Mesenchymal stem cell (in vitro differentiated cells and primary cell): ENCODE measurements at places on chromosomes 7 and 10.

GRCh38 chr7:110595694-110596093 lies 495.2 kb upstream of the LRRN3 start:
- no peak for DNase-seq

DNA sequence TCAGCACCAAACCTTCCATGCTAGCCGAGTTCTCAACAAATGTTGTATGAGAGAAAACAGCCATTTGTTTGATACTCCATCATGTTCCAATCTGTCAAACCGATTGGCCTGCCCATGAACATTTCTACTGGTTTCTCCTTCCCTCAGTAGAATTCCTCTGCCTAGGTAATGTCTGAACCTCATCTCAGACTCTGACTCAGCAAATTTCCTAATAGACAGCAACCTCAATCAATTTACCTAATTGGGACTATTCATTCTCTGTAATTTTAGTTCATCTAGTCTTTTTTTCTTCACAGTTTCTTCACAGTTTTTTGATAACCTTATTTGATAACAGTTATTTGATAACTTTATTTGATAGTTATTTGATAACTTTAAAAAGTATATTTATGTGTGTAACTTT lies 585.1 kb downstream of the DNAJB9 start:
- DNase-seq = no peak

- DNase-seq = peak; percentile 3
Measured at GRCh38 chr7:83161186-83161585, 1.5 kb downstream of the PCLO start.

- DNase-seq = peak; percentile 72
Measured at GRCh38 chr7:1912593-1913465, 242.8 kb downstream of the ELFN1 start.

DNA sequence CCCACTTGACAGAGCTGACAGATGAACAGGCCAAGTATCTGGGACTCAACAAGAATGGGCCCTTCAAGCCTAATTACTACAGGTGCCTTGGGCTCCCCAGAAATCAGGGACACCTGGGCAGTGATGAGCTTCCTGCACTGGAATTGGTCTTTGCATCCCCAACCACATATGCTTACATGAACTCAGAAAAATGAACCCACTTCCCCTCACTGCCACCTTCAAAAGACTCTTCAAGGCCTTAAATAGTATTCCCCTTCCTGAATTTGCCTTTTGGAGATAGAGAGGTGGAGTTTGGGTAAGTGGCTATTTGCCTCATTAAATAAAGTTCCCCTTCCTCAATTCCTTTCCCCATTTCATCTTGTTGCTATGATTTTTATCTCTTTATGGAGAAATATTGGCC lies 7.8 kb upstream of the STRIP2 start:
- no peak for DNase-seq

DNA sequence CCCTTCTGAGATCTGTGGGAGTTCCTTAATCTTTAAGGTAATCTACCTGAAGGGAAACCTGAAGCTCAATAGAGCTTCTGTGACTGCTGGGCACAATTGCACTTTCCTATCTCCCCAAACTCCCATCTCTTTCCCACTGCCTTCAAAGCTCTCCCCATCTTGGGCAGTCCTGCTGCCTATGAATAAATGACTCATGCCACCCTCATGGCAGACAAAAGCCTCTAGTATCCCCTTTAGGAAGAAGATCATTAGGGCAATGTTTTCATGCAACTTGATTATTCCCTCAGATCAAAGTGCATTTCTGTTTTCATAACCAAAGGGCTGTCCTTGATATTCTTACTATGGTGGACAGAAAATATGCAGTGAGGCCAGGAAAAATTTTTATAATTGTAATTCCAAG lies 704.9 kb upstream of the LRRN3 start:
- DNase-seq = no peak

GRCh38 chr10:130354976-130355795 lies 219.0 kb downstream of the GLRX3 start:
- DNase-seq = no peak

DNA sequence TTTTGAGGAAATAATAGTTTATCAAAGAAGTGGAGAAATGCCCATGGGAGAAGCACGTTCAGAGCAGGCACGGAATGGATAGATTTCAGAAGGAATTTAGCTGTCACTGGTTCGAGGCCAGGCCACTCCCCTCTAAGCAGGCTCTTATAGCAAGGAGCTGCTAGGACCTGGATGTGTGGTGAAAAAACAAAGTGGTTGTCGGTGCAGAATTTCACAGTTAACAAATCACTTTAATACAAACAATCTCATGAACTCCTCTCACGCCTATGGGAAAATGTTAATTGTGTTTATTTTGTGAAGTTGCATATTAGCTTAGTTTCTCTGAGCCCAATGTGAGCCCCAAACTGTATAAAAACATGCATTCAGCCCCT lies 176.3 kb downstream of the PKD1L1 start:
- no peak for DNase-seq

GRCh38 chr10:113097036-113097435 lies 147.0 kb downstream of the TCF7L2 start:
- DNase-seq = no peak

DNA sequence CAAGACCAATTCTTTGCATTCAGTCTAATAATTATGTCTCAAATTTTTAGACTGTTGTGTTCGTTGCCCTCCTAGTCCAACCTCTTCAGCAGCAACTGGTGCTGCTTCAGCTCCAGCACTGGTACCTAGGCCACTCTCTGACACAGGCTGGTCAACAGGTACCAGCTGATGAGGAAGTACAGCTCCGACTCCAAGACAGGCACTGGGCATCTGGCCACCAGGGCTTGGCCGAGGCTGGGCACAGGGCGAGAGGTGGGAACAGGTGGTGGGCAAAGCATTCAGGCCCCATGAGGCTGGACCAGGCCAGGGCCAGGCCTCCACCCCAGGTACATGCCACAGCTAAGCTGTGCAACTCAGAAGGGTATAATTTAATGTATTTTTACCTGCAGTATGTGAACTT lies 151.5 kb upstream of the AGR3 start:
- DNase-seq = no peak

GRCh38 chr7:90933984-90934383 lies 330.2 kb upstream of the FZD1 start:
- DNase-seq = no peak

- DNase-seq = no peak
Measured at GRCh38 chr7:7988706-7989105, 20.1 kb downstream of the GLCCI1 start.

DNA sequence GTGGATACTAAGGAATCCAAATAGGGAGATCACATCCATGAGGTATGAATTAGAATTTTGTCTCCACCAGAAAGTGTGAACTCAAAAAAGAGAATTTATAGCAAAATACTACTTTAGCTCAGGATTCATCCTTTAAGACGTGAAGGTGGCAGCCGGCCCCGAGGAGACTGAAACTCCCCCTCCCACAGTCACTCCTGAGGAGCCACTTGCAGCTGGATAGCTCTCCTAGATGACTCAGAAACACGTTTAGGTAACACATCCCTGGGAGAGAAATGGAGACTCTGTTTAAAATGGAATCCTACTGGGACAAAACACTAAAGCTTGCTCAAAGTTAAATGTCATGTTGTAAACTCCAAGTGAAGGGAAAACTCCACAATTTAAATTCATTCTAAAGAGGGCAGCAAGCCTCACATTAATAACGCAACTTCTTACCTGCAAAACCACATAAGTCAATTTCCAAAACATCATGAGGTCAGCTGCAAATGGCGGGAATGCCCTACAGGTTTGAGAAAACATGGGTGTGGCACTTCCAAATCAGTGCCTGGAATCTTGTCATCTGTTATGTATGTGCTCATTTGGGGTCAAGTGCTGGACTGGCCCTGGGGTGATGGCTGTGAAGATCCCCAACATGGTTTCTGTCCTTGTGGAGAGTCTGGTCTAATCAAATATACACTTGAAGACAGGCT lies 46.2 kb downstream of the ICA1 start:
- no peak for DNase-seq

- DNase-seq = no peak
Measured at GRCh38 chr7:4939971-4940728, 18.8 kb downstream of the MMD2 start.

GRCh38 chr7:3436746-3437145 lies 135.7 kb downstream of the SDK1 start:
- peak; percentile 59 for DNase-seq

DNA sequence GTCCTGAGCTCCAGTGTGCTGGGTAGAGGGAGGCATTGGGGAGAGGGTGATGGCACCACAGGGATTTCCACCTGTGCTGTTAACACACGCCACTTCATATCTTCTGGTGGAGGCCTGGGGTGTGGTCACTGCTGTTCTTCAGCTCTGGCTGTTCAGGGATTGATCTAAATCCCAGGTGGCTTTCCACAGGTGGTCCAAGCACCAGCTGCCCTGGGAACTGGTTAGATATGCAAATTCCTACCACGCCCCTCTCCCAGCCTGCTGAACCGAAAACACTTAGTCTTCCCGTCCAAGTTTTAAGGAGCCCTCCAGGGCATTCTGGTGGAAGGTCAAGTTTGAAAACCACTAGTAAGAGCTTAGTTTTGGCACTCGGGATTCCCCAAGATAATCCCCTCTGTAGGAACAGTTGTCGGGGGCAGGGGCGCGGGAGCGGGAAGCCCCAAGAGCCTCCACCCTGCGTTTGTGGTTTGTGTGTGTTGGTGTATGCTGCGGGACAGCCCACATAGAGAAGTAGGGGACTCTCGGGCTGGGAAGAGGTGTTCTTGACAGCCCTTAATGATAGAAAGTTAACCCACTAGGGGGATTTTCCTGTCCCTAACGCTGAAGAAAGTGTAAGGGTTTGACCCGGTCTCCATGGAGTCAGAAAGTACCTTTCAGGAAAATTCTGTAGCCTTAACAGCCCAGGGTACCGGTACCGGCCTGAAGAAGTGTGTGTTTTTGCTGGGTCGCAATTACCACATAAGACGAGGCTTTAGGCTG lies 5.1 kb downstream of the DEPP1 start:
- no peak for DNase-seq

GRCh38 chr7:33744293-33745075 lies 160.9 kb upstream of the BMPER start:
- DNase-seq = no peak
